Cardiac muscle cell (in vitro differentiated cells and primary cell): ENCODE measurements at places on chromosomes 16 and 17. TPM values are rescaled to one million over a fixed set of nuclear protein-coding genes. Genes with fewer than 3 reads are reported as not detected.

- H3K27me3 ChIP-seq: no peaks in the 10 kb centered on the region
- H3K36me3 ChIP-seq: no peaks in the 10 kb centered on the region
- no peak overlapping the region for H3K4me3 ChIP-seq
- no peak overlapping the region for H3K27ac ChIP-seq
- no peak for DNase-seq
- H3K4me1 ChIP-seq: no peaks in the 10 kb centered on the region
Observed at GRCh38 chr16:57143149-57143921, 42.5 kb downstream of the PSME3IP1 start.

DNA sequence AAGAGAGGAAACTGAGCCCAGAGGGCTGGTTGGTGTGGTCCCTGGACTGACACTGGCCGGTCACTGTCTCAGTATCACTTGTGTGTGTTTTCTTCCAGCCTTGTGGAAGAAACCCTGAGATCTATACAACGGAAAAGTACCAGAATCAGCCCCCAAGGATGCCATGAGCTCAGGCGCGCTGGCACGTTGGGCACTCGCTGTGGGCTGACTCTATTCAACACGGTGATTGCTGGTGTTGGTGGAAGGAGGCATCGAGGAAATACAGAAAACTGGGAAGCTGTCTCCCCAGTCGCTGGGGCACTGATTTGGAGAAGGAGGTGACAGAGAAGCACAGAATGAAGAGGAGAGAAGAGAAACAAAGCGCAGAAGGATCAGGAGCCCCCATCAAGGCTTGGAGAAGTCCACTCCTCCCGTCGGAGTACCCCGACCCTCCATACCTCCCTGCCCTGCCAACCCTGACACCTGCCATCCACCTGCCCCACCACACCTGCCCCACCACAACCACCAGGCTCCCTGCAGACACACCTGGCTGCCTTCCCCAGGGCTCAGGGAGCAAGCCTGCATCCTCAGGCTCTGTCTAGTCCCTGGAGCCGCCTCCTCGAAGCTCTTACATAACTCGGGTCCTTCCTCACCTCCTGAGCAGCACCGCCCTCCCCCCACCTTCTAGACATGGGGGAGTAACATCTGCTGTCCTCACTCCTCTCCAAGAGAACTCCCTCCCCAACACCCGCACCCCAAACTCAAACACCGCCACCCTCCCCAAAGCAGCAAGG lies 66.5 kb downstream of the RBFOX3 start:
- no peaks in the 10 kb centered on the region for H3K4me1 ChIP-seq
- no peaks in the 10 kb centered on the region for H3K27me3 ChIP-seq
- no peak for DNase-seq
- no peaks in the 10 kb centered on the region for H3K36me3 ChIP-seq
- no peak overlapping the region for H3K27ac ChIP-seq

- H3K36me3 ChIP-seq: no peaks in the 10 kb centered on the region
- no peak overlapping the region for H3K4me3 ChIP-seq
- no peak overlapping the region for H3K27ac ChIP-seq
- peaks cover 10% of the 10 kb centered on the region for H3K4me1 ChIP-seq
- DNase-seq: no peak
- H3K27me3 ChIP-seq: no peaks in the 10 kb centered on the region
Observed at GRCh38 chr16:64866021-64866420, 255.8 kb downstream of the CDH11 start.

GRCh38 chr17:40666331-40666730 lies 1.4 kb upstream of the KRT222 start:
- H3K36me3 ChIP-seq: no peaks in the 10 kb centered on the region
- no peak overlapping the region for H3K4me3 ChIP-seq

Gene OR1E1
- total RNA-seq: not detected in 2 replicates

Gene WSCD1
- 12.8 and 16.7 TPM in 2 replicates for total RNA-seq

GRCh38 chr17:51692917-51693316 lies 432.6 kb downstream of the UTP18 start:
- no peaks in the 10 kb centered on the region for H3K4me1 ChIP-seq
- no peaks in the 10 kb centered on the region for H3K27me3 ChIP-seq
- DNase-seq: no peak
- no peaks in the 10 kb centered on the region for H3K36me3 ChIP-seq

GRCh38 chr17:28738680-28739384 lies 5.0 kb upstream of the TRAF4 start:
- H3K36me3 ChIP-seq: no peaks in the 10 kb centered on the region
- no peak overlapping the region for H3K4me3 ChIP-seq
- H3K27ac ChIP-seq: no peak overlapping the region

GRCh38 chr17:5329784-5330557 lies 47.9 kb downstream of the RABEP1 start:
- no peaks in the 10 kb centered on the region for H3K36me3 ChIP-seq
- no peak overlapping the region for H3K4me3 ChIP-seq
- no peak overlapping the region for H3K27ac ChIP-seq
- no peak for DNase-seq
- no peaks in the 10 kb centered on the region for H3K4me1 ChIP-seq

Gene NPIPB8
- total RNA-seq: not detected in 2 replicates

GRCh38 chr17:17692353-17693252 lies 11.3 kb downstream of the RAI1 start:
- DNase-seq: no peak
- H3K4me3 ChIP-seq: no peak overlapping the region
- H3K4me1 ChIP-seq: peaks cover 18% of the 10 kb centered on the region
- H3K27me3 ChIP-seq: no peaks in the 10 kb centered on the region
- H3K36me3 ChIP-seq: no peaks in the 10 kb centered on the region
- H3K27ac ChIP-seq: peak overlapping the region; percentile 91

Gene C16orf92
- total RNA-seq: not detected in 2 replicates

Gene ARSG
- total RNA-seq: 10.3 and 15.4 TPM in 2 replicates

GRCh38 chr16:15434425-15435215 lies at the start of gene BMERB1:
Gene BMERB1, plus strand, starts transcription at chr16:15434588. Its CDS starts 66 bp downstream, at chr16:15434654.
- H3K27ac ChIP-seq: no peak within 1 kb of the TSS
- H3K27me3 ChIP-seq: peaks cover 21% of the 10 kb centered on the region
- H3K4me1 ChIP-seq: peaks cover 4% of the 10 kb centered on the region
- H3K36me3 ChIP-seq: no peaks in the 10 kb centered on the region
- H3K4me3 ChIP-seq: peak within 1 kb of the TSS; percentile 53
- DNase-seq: peak; percentile 82

Gene ITGAD
- not detected in 2 replicates for total RNA-seq

GRCh38 chr16:5349670-5350517 lies 252.3 kb upstream of the EEF2KMT start:
- H3K27me3 ChIP-seq: no peaks in the 10 kb centered on the region
- H3K4me3 ChIP-seq: no peak overlapping the region
- no peak overlapping the region for H3K27ac ChIP-seq
- no peak for DNase-seq
- no peaks in the 10 kb centered on the region for H3K4me1 ChIP-seq

DNA sequence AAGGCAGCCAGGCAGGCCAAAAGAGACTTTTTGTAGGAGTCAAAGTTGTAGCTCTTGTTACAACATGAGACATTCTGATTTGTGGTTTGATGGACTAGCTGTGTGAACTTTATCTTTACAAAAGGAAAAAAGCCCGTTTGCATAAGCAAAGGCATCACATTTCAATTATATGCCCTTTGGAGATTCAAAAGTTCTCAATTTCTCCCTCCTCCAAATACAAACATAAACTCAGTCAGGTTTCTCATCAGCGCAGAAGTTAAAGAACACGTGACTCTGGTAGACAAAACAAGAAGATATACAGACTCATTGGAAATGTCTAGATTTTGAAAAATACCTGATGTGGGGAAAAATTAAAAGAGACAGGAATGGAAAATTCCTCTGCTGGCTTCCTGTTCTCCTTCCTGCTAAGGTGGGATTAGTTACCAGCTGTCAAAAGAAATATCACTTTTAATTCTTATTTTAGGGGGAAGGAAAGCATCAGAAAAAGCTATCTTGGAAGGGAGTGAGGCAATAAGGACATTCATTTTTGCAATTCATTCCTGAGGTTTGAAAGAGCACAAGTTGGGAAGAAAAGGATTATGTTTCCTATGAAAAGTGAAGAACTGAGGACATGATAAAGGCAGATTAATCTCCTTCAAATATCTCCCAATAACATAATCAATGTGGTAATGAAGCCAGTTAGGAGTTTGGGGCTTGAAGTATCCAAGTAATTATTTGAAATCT lies 4.6 kb upstream of the KCNJ16 start:
- H3K27ac ChIP-seq: no peak overlapping the region
- no peaks in the 10 kb centered on the region for H3K36me3 ChIP-seq
- DNase-seq: no peak
- H3K27me3 ChIP-seq: no peaks in the 10 kb centered on the region
- no peaks in the 10 kb centered on the region for H3K4me1 ChIP-seq

Gene GLYR1
- total RNA-seq: 38.0 and 44.3 TPM in 2 replicates

- no peak overlapping the region for H3K27ac ChIP-seq
- no peak overlapping the region for H3K4me3 ChIP-seq
- H3K36me3 ChIP-seq: no peaks in the 10 kb centered on the region
- no peaks in the 10 kb centered on the region for H3K4me1 ChIP-seq
Observed at GRCh38 chr17:47945529-47946508, 4.4 kb downstream of the PNPO start.

DNA sequence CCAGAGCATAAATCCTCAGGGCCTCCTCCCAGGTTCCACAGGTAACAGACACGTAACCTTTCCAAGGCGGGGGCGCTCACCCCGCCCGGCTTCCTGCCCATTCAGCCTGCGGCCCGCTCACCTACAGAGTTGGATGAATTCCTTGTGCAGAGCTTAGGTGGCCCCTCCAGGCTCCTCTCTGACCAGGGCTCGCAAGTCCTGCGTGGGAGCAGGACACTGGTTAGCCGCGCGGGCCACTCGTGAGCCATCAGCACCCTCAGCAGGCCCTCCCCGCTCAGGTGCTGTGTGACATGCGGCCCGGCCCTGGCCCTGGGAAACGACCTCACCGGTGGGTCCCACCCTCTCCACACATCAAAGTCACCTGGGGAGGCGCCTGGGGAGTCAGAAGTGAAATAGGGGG lies 528 bp downstream of the TERB1 start:
- peaks cover 31% of the 10 kb centered on the region for H3K36me3 ChIP-seq
- no peak for DNase-seq
- no peaks in the 10 kb centered on the region for H3K27me3 ChIP-seq
- H3K4me3 ChIP-seq: no peak overlapping the region
- H3K27ac ChIP-seq: no peak overlapping the region

DNA sequence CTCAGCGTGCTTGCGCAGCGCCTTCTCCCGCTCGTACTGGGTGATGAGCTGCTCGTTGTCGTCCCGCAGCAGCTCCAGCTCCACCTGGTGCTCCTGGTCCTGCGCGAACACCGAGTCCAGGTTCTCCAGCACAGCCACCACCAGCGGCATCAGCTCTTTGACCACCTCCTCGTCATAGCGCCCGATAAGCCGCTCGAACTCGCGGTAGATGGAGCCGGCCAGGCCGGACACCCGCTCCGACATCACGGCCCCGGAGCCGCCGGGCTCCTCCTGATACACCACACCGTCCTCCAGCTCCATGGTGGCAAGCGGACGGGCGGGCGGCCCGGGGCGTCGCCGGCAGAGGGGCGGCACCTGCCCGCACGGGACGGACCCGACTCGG lies 320 bp downstream of the SPAG9 start:
- peak overlapping the region; percentile 92 for H3K27ac ChIP-seq
- no peaks in the 10 kb centered on the region for H3K36me3 ChIP-seq
- H3K4me1 ChIP-seq: peaks cover 9% of the 10 kb centered on the region
- H3K27me3 ChIP-seq: no peaks in the 10 kb centered on the region
- DNase-seq: peak; percentile 68
- peak overlapping the region; percentile 97 for H3K4me3 ChIP-seq

GRCh38 chr16:46932802-46933201 lies 40.7 kb downstream of the DNAJA2 start:
- H3K4me3 ChIP-seq: no peak overlapping the region
- no peaks in the 10 kb centered on the region for H3K4me1 ChIP-seq
- H3K27me3 ChIP-seq: no peaks in the 10 kb centered on the region
- DNase-seq: no peak

- DNase-seq: peak; percentile 98
- no peaks in the 10 kb centered on the region for H3K36me3 ChIP-seq
- H3K4me3 ChIP-seq: no peak overlapping the region
- peaks cover 32% of the 10 kb centered on the region for H3K4me1 ChIP-seq
Observed at GRCh38 chr17:17900615-17901520, 64.1 kb upstream of the SREBF1 start.

Gene AFMID
- 47.7 and 85.8 TPM in 2 replicates for total RNA-seq

DNA sequence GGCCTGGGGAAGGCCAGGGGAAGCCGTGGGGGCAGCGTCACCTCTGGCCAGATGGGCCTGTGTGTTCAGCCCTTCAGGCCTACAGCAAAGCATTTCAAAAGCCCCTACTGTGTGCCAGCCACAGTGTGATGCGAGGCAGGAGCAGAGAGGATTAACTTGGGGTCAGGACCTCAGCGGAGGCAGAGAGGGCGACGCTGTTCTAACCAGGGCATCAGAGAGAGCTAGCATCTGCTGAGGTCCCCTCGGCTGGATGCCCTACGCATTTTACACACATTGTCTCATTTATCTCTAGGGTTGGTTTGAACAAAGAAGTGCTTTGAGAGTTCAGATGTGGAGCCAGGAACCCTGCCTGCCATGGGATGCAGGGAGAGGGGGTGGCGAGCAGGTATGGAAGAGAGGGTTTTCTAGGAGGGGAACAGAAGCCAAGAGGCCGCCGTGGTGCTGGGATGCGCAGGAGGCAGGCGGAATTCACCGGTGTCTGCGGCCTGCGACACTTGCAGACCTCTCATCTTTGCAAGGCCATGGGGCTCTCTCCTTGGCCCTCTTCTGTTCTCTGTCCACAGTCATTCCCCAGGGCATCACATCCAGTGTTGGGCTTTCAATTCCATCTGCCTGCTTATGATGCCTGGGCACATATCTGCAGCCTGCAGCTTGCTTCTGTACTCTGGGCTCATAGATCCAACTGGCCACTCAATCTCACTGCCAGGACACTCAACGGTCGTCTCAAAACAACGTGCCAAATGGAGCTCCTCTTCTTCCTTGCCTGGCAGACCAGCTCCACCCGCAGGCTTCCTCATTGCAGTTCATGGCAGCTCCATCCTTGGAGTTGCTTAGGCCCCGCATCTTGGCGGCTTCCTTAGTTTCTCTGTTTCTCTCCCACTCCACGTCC lies 8.1 kb upstream of the NKD1 start:
- H3K4me3 ChIP-seq: no peak overlapping the region
- H3K4me1 ChIP-seq: no peaks in the 10 kb centered on the region
- no peak for DNase-seq
- H3K27me3 ChIP-seq: peaks cover 42% of the 10 kb centered on the region

GRCh38 chr17:9484789-9485188 lies 90.8 kb downstream of the STX8 start:
- no peaks in the 10 kb centered on the region for H3K4me1 ChIP-seq
- DNase-seq: no peak
- H3K4me3 ChIP-seq: no peak overlapping the region
- H3K36me3 ChIP-seq: no peaks in the 10 kb centered on the region
- no peak overlapping the region for H3K27ac ChIP-seq
- no peaks in the 10 kb centered on the region for H3K27me3 ChIP-seq

DNA sequence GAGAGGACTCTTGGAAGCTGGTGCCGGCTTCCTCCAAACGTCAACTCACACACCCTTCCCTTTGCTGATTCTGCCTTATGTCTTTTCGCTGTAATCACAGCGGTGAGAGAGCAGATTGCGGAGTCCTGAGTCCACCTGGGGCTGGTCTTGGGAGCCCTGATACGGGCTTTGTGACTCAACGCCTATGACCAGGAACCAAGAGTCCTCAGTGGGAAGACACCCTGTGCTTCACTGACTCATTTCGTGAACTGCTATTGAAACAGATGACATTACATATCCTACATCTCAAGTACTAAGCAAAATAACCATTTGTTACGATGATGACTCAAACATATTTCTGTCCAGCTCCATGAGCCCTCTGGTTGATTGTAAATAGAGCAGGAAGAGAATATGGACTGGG lies 90.7 kb upstream of the CREBBP start:
- no peaks in the 10 kb centered on the region for H3K36me3 ChIP-seq
- DNase-seq: no peak
- no peak overlapping the region for H3K4me3 ChIP-seq
- no peaks in the 10 kb centered on the region for H3K27me3 ChIP-seq
